ENCODE measurements at places on chromosomes 12 and 14. TPM values are rescaled to one million over a fixed set of nuclear protein-coding genes. Genes with fewer than 3 reads are reported as not detected.

GLIPR1L1 gene
- total RNA-seq, result not detected

JDP2 gene
- total RNA-seq, result 95.3 TPM

PHLDA1 gene
- 252 TPM for total RNA-seq

NRIP2 gene
- total RNA-seq, result 0.17 TPM

CLEC4D gene
- not detected for total RNA-seq

PRB2 gene
- total RNA-seq, result not detected

PSMA6 gene
- total RNA-seq, result 190 TPM

ASCL1 gene
- total RNA-seq, result not detected

DNM1L gene
- total RNA-seq, result 51.4 TPM

CRIP1 gene
- 3.0 TPM for total RNA-seq

RPS6KL1 gene
- total RNA-seq, result 1.2 TPM

TBX5 gene
- 16.8 TPM for total RNA-seq

All from fibroblast of lung (primary cell).